ENCODE measurements at places on chromosomes 16 and 17. TPM values are rescaled to one million over a fixed set of nuclear protein-coding genes. Genes with fewer than 3 reads are reported as not detected.

TMEM238L gene
- not detected for total RNA-seq

WNT9B gene
- not detected for total RNA-seq

TERB1 gene
- total RNA-seq: not detected

OTOA gene
- not detected for total RNA-seq

MYH2 gene
- not detected for total RNA-seq

PRSS21 gene
- 4.7 TPM for total RNA-seq

Data from activated CD4-positive, alpha-beta memory T cell treated with anti-CD3 and anti-CD28 coated beads for 36 hours (primary cell).